Mucosa of gallbladder (tissue), 1 donor: ENCODE measurements at places on chromosomes 11 and 22. TPM values are rescaled to one million over a fixed set of nuclear protein-coding genes. Genes with fewer than 3 reads are reported as not detected.

DNA sequence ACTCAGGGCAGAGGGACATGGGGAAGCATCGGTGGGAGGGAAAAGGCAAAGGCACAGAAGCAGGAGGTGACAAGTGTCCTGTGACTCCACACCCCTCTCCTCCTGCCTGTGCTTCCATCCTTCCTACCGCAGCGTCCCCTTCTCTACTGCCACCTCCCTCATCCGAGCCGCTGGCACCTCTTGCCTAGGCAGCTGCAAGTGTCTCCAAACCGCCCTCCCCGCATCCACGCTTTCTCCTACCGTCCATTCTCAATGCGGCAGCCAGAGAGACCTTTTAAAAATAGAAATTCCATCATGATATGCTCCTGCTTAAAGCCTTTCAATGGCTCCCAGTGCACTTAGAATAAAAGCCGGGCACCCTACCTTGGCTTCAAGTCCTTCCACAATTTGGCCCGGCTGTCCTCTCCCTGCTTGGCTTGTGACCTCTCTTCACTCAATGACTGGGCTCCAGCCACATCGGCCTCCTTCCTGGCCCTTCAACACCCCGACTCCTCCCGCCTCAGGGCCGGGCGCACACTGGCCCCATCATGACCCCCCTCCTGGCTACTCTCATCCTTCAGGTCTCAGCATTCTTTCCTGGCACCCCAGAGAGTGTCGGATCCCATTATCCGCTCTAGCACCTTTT lies 16.5 kb downstream of the LRRC10B start:
- no peak for DNase-seq

GRCh38 chr11:35911013-35911412 lies 32.8 kb upstream of the LDLRAD3 start:
- DNase-seq = no peak

DNA sequence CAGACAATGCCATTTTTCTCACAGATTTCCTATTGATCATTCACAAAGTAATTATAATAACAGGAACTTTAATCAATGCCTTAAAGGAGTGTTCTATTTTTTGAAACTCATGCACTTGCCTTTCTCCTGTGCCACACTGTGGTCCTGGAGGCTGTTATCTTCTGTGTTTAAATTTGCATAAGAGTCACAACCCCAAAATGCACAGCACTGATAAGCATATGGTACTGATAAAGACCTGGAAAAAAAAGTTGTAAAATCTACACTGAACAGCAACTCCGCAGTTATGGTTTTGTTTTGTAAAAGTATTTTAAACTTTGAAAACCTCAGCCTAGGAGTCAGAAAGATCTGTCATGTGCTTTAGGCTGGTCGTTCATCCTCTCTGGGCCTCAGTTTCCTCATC lies 9.1 kb upstream of the CCDC34 start:
- no peak for DNase-seq

- peak; percentile 12 for DNase-seq
Observed at GRCh38 chr11:32891657-32892354, 805 bp upstream of the QSER1 start.

- no peak for DNase-seq
Observed at GRCh38 chr11:115456019-115456418, 48.2 kb downstream of the CADM1 start.

DNA sequence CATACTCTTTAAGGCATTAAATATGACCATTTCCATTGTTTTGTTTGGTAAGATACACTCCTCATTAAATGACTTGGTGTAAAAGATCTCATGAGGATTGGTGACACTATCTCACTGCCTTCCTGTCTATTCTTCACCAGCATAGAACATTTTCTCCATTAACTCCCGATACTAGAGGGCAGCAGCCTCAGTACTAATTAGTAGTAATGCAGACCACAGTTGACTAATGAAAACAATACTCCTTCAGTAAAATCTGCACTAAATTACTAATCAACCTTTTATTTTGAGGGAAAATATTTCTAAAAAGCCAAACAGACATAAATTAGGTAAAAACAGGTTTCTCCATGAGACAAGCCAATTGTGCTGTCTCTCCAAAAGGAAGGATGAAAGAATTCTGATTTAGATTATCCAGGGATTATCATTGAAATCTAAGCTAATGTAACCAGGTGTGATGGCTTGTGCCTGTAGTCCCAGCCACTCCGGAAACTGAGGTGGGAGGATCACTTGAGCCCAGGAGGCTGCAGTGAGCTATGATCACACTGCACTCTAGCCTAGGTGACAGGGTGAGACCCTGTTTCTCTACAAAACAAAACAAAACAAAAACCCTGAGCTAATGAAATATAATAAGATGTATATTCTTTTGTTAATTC lies 9.4 kb downstream of the PGM2L1 start:
- peak; percentile 82 for DNase-seq

GRCh38 chr22:42432020-42432596 lies at the start of gene NFAM1:
Gene NFAM1, minus strand, starts transcription at chr22:42432403. Its CDS starts 46 bp downstream, at chr22:42432357.
- DNase-seq = peak; percentile 37

Gene HTR3A
- total RNA-seq = 0.29 TPM
